ENCODE measurements at places on chromosomes 2 and 18.
A peak's percentile ranks its signal among the peaks of the same experiment; 100 is the strongest.

DNA sequence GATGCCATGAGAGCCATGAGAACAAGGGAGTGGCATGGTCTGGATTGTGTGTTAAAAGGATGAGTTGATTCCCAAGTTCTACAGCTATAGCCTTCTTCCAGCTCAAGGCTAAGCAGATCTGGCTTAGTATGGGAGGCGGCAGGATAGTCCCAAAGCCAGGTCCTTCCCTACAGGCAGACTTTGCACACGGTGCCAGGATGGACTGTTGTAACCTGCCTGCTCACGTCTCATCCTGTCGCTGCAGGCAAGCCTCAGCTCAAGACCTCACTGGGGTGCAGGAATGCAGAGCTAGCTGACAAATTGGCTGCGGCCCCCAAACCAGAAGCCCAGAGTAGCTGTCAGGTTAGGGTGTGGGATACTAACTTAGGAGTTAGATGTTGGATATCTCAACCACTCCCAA, 28.8 kb upstream of the IGFBP5 start:
- DNase-seq, result no peak

DNA sequence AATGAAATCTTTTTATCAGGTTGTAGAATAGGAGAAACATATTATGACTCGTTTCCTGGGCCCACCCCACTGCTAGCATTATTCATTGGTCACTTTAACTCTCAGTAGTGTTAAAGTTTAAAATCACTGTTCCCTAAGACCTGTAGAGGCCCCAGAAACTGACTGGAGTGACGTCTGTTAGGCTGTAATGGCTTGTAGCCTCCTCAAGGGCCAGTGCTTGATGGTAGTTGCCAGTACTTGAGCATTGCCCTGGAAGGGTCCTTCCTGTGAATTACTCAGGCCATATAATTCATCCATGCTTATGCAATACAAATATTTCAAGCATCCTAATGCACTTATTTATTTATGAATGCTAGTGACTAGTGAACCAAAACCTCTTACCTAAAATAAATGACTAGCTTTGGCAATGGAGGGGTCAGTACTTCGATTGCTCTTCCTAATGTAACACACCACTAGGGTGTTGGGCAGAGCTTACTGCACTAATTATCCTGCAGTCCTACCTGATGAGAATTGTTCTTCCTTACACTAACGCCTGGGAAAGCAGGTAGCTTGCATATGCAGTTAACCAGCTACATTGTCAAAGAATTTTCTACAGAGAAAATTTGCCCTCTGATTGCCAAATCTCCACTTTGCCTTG, 31.2 kb downstream of the ARHGAP25 start:
- peak; percentile 27 for DNase-seq

DNA sequence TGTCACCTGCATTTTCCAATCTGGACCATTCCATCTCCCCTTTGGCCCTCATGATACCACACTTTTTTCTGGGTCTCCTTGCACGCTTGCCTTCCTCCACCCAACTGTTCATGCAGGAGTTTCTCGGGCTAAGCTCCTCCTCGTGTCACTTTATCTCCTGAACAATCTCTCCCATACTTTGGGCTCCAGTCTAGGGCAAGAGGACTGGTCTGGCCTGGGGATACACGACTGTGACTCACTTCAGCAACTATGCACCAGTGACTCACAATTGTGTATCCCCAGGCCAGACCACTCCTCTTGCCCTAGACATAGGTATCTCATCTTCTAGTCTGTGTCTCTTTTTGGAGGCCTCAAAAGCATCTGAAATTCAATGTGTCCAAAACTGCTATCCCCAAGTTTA, 149.4 kb upstream of the PTPRM start:
- peak; percentile 75 for DNase-seq

DNA sequence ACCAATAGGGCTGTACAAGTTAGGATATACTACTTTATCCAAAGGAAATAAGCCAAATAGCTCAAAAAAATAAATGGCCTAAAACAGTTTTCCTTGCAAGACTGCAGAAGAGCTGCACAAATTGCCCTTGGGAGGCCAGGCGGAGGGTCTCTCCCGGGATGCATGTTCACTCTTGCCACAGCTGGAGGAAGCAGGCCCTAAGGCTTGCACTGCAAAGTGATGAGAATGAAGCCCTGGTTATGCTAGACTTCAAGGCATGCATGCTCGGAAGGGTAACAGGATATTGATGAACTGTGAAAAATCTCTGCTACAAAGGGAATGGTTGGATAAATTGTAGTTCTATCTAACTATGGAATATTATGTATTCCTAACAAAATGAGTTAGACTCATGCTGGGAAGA, 27.5 kb upstream of the LDLRAD4 start:
- DNase-seq, result no peak

- peak; percentile 30 for DNase-seq
Observed at GRCh38 chr2:33602201-33602830, 3.2 kb upstream of the FAM98A start.

DNA sequence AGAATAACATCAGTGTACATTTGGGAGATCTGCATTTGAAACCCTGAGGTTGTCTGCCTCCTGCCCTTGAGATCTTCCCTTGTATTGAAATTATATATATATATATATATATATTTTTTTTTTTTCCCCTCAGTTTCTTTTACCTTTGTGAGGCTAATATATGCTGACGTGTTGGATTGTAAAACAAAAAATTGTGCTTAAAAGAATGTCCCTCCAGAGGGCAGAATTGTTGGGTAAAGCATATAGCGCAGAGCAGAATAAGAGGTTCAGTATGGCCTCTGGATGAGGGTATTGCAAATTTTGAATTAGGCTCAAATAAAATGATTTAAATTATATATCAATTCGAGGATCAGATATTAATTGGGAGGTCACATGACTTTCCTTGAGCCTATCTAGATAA, 12.4 kb downstream of the NABP1 start:
- no peak for DNase-seq

DNA sequence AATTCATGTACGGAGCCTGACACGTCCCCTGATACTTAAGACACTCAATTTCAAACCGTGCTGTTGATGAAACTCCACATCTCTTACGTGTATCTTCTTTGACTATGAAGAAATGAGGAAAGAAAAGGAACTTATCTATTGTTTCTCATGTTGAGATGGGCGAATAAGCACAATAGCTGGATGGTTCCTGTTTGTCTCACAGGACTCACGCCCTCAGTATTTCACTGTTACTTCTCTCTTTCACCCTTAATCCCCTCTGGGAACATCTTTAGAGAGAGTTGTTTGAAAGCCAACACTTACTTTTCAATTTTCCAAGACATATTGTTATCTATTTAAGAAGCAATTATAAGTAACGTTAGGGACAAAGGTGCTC, 99.8 kb downstream of the COPS8 start:
- DNase-seq, result no peak

DNA sequence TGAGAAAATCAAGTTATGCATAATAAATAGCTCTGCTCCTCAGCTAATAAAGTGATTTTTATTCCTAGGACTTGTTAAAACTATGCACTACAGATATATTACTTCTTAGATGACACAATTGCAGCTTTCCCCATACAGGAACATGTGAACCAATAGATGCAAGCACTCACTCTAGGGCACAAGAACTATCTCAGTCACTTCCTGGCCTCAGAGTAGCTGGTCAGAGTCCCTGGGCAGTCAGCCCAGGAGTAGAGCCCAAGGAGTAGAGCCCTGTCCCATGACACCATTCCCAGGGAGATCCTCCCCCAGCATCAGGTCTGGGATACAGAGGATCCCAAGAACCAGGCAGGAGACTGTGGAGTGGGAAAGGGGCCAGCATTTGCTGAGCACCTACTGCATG, 2.7 kb downstream of the TNS1 start:
- peak; percentile 74 for DNase-seq

GRCh38 chr2:201204655-201205514, 21.9 kb downstream of the CASP10 start:
- no peak for DNase-seq

GRCh38 chr18:49073437-49073836, 122.7 kb upstream of the SMAD7 start:
- DNase-seq, result no peak

DNA sequence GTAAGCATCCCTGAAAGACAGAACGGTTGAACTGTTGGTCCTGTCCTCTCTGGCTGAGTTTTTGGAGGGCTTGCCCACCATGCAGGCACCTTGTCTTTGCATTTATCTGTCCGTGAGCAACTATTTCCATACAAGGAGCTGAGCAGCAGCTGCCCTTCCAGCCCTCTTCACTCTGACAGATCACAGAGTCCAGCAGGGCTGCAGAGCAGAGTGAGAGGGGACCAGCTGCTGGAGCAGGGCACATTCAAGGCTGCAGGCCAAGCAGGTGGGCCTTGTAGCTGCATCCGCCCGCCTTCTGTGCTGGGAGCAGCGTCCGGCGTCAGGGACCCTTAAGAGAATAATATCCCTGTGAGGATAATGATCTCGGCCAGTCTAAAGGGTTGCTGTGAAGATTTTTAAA, 9.5 kb downstream of the SMYD1 start:
- DNase-seq, result no peak
